ENCODE measurements at places on chromosomes 7 and 10.
A peak's percentile ranks its signal among the peaks of the same experiment; 100 is the strongest.

DNA sequence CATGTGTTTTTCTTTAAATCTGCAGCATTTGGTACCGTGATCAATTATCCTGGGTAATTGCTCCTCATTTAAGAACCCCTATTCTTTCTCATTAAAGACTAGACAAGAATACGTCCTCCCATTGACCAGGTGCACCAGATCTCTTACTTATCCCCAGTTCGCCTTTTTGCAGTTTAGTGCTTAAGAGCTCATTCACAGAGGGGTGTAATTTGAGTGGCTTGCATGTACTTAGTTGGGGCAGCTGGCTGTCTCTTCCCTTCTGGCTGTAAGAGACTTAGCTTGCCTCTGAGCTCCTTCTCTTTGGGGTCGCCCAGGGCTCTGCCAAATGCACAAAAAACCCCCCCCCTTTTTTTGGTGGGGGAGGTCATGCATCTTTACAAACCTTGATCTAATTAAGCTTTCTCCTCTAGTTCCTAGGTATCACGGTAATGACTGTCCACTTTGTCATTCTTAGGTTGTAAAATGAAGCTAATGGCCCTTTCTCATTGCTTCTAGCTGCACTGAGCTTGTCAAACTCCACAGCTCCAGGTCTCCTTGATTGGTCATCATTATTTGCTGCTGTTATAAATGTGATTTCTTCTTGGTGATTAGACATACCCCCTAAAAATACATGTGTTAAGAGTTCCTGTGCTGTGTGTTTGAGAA is 26.3 kb downstream of the GAD2 start:
- DNase-seq: no peak

DNA sequence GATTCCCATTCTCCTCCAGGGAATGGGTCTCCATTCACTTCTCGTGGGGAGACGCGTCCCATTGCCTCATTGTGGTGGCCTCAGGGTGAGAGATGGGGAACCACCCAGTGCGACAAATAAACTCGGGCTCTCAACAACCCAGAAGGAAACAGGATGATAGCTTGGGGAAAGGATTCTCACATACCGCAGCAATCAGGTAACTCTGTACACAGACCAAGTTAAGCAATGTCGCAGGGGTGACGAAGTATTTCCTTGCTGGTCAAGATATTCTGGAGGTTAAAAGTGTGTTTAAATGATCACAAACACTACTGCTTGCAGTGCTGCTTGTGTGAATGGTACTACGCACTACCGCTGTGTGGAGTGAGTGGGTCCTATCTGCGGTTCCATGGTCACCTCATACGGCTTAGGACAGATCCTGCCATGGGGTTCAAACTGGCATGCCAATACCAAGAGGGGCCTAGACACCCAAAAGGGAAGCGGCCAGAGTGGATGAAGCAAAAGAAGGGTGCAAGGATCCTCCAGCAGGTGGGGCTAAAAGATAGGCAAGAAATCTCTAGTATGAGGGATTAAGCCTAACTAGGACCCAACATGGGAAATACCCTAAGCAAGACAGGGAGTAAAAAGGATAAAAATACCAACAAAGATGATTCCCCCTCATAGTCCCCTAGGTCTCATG is 143.8 kb upstream of the TMEM106B start:
- DNase-seq: peak; percentile 59

DNA sequence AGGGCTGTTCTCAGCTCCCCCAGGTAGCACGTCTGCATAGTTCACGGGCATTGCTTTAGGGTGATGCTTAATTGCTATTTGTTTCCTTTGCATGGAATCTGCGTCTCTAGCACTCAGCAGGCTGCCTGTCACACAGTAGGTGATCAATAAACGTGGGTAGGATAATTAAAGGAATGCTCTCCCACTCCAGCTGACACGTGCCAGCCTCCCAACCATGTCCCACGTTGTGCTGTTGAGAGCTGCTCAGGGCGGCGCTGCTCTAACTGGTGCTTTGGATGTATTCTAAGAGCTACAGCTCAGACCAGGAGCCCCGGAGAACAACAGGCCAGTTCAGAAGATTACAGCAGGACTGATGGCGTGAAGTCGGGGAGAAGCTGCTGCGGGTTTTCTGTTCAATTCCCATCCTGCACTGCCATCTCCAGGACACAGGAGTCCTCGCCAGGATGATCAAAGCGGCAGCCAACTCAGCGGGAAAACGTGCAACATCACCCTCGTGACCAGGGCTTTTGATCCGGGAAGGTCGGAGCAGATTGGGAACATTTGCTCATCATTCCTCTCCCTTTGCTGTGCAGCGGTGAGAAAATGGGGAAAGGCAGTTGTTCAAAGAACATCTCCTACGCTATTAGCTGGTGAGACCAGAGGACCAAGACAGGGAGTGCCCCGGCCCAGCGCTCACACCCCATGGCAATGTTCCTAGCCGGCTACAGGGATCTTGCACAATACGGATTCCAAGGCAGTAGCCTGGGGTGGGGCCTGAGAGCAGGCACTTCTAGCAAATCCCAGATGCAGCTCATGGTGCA is 50.5 kb upstream of the FOXK1 start:
- peak; percentile 55 for DNase-seq

GRCh38 chr7:143046426-143046851 is 5.7 kb upstream of the OR6V1 start:
- DNase-seq: no peak

GRCh38 chr7:77661816-77662215 is 34.4 kb upstream of the RSBN1L start:
- no peak for DNase-seq

DNA sequence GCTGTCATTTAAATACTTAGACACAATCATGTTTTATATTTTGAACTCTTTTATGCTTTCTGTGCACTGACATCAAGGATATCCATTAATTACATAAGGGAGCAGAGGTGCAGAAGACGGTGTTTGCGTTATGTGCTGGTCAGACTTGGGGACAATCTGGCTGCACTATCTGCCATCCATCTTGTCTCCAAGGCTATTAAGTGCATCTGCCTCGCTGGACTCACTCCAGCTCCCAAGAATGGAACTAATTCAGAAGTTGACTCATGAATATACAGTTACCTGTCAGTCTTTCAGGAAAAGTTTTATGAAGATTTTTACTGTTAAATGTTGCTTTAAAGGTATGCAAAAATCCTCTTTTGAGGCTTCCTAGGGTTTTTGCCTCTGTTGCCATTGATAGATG is 391.0 kb downstream of the SUGCT start:
- no peak for DNase-seq

- no peak for DNase-seq
These were observed 8.1 kb downstream of the DLD start for GRCh38 chr7:107898997-107899594.

DNA sequence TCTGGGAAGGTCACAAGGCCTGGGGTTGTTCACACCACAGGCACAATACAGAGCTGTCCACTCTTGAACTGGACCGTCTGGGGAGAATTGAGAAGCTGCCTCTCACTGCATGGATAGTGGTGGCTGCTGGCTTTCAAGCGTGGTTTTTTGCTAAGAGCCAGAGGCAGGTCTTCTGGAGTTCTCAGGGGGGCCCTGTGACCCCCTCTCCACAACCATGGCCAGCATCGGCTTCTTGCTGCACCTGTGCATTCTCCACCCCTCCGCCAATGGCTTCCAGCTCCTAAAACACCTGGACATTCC is 140.3 kb downstream of the ADCY1 start:
- DNase-seq: no peak

- no peak for DNase-seq
These were observed 127.1 kb downstream of the CLEC2L start for GRCh38 chr7:139650429-139651100.

- DNase-seq: no peak
These were observed 99.7 kb upstream of the TMEM168 start for GRCh38 chr7:112889834-112890438.

DNA sequence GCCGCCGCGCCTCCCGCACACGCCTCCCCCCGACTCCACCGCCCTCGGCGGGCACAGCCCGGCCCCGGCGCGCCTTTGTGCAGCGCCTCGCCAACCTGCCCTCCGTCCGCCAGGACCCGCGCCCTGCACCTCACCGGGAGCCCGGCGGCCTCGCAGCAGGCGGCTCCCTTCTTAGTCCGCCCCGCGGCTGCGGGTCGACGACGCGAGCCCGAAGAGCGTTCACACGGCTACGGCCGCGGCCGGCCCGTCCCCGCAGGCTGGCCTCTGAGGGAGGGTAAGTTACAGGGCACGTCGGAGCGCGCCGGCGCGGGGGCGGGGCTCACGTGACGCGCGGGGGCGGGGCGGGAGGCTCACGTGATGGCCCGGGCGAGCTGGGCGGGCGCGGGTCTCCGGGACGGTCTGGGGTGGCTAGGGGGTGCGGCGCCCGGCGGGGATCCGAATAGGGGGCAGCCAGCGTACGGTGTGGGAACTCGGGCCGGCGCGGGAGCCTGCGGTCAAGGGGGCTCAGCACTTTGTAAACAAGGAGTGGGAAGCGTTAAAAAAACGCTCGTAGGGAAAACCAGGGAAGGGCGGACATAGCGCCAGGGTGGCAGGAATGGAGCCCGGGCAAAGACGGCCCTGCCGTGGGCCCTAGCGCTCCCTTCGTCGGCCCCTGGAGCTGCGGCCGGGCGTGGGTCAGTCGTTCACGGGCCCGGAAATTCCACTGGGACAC is at the start of gene ARHGAP12:
TSS of gene ARHGAP12 (minus strand) at position 283 of the 712 bp plus-strand sequence. CDS start 19,976 bp downstream, outside the sequence.
- peak; percentile 96 for DNase-seq

DNA sequence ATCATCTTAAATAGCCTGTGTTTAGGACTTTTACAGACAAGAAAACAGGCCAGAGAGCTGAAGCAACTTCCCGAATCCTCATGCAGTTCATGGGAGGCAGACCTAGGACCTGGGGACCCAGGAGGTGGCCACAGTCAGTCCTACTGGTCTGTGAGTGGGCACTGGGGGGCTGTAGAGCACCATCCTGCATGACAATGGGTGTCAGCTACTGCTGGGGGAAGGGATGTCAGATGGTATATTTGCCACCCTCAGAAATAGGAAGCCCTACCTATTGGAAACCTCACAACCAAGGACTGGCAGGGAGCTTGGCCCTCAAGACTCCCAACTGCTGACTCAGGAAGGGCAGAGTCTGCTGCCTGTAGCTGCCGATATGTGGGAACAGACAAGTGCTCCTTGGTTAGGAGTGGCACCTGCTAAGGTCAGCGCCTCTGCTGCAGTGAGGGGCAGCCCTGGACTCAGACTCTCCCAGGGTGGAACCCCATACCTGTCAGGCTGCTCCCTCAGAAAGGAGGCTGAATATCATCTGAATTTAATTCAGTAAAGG is 29.7 kb downstream of the OGDH start:
- peak; percentile 39 for DNase-seq

DNA sequence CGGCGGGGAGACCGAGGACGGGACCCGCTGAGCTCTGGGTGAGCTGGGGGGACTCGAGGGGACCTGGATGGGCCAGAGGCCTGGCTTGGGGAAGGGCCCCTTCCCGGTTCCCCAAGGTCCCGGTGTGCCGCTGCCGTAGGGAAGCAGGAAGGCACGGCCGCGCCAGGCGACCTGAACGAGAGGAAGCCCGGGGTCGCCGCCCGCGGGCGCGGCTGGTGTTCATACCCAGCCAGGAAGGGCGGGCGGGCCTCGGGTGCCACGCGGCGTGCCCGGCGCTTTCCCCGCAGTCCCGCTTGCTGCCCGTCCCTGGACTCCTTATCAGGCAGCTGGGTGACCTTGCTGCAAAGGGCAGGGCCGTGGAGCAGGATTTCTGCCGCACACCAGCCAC is 38.0 kb downstream of the ZNF777 start:
- no peak for DNase-seq

DNA sequence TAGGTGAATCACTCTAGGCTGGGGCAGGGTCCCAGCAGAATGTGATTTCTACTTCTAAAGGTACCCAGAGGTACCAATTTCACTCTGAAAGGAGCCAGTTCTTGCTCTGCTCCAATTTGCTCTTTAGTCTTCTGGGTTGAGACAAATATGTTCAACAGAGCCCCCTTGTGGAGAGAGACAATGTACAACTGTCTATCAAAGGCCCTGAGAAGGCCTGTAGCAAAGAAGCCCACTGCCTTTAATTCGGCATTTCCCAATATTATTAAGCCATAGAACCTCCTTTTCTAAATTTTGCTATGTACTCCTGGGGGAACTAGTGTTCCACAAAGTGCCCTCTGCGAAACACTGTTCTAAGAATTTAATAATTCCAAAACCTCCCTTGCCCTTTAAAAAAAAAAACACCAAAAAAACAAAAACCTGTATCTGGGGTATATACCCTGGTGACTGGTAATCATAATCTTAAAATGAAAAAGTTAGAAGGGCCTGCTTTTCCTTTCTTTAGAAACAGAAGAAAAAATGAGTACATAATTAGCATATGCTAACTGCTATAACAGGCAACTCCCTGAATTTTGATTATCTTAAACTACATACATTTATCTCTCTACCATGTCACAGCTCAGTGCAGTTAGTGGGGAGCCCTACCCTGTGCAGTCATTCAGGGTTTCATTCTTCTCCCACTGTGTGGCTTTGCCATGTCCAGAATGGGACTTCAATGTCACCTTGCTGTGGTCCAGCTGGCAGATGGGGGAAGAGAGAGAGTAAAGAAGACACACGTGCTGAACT is 160.9 kb upstream of the BMPER start:
- no peak for DNase-seq

DNA sequence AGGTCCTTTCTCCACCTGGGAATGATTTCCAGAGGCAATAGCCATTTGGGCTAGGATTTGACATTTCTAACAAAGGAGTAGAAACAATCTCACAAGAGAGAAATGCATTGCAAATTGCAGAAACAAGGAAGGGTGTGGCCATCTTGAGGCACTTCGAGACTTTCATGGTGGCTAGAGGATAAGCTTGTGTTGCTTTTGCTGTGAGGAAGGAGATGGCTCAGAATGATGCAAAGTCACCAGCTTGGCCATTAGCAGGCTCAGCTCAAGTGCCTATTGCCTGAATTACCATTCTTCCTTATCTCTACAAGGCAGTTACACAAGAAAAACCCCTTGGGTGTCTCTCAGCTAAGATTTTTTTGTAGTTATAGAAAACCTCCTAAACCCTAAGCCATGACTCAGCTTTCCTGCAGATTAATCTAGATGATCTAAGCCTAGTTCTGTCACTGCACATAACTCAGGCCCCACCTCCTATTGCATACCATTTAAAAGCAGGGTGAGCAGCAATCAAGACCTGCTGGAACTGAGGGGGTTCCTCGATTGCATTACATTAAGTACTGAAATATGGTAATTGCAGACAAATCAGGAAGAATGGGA is 683.1 kb downstream of the NRG3 start:
- no peak for DNase-seq

- DNase-seq: no peak
These were observed 301.9 kb downstream of the CDK14 start for GRCh38 chr7:90897961-90898469.

Measured in left lobe of liver (tissue), 2 donors.